Cortex of kidney (tissue), 1 donor: ENCODE measurements at places on chromosomes 1 and 21.

DNA sequence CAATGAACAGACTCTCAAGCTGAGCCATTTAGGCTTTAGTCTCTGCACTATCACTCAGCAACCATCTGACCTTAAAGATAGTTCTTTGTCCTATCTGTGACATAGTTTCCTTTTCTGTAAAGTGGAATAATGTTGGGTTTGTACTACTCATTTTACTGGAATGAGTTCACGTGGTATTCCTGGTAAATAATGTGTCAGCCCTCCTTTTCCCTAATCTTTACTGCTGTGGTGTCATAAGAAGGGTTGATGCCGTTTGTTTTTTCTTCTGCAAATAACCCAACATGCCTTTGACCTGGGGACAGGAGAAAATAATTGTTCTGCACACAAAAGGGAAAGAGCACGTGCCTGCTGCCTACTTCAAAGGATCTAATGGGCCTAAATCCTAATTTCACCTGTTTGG, 297.8 kb downstream of the BRINP3 start:
- no peak for DNase-seq

DNA sequence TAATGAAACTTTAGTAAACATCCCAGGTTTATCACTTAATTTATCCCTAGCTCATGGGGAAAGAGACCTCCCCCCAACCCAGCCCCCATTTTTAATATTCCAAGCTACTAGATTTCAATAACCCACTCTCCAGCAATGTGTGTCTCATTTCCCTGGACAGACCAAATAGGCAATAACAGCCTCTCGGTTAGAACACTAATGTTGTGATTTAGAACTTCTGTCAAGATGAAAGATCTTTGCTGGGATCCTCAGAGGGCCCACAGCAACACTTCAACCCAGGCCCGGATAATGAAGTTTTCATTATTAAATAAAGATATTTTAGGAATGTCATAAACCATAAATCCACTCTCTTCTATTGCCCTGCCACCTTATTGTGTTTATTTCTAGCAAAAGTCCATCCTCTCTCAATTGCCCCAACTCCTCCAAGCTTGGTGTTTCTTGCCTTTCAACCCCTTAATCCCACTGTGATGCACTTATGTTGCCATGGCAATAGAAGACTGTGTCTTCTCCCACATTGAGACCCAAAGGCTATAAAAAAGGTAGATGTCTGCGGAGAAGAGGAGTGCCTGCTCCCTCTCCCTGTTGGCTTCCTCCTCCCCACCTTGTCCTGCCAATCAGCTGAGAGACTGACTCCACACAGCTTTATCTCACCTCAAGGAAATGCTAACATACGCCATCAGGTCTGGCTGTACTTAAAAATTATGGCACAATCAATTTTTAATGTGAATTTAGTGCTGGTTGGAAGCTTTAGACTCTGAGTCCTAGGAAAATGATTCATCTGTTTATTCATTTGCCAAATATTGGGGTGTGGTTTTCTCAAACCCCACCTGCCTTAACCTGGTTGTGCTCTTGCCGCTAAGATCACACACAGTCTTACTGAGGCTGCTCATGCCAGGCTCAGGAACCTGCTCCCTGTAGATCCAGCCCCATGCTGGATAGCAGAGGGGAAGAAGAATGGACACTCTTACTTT, 258.3 kb upstream of the CAMK1G start:
- no peak for DNase-seq

DNA sequence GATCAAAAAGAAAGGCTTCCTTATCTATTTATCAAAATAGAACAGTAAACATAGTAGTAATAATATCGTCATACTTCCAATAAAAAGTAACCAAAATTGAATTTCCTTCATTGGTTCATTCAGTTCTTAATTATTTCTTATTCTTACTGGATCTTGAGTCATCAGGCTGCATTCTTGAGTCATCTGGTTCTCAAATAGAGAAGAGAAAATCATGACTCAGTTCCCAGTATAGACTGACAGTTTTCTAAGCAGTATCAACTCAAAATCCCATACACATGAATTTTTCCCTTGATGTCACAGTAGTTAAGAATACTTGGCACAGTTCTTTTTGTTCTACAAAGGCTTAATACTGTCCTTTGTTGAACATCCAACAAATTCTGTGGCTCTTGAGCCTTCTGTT, 626.9 kb upstream of the ADGRL4 start:
- DNase-seq: no peak

GRCh38 chr1:30523055-30524020, 200.0 kb downstream of the MATN1 start:
- no peak for DNase-seq

GRCh38 chr1:206700445-206701036, 15.8 kb downstream of the MAPKAPK2 start:
- no peak for DNase-seq

DNA sequence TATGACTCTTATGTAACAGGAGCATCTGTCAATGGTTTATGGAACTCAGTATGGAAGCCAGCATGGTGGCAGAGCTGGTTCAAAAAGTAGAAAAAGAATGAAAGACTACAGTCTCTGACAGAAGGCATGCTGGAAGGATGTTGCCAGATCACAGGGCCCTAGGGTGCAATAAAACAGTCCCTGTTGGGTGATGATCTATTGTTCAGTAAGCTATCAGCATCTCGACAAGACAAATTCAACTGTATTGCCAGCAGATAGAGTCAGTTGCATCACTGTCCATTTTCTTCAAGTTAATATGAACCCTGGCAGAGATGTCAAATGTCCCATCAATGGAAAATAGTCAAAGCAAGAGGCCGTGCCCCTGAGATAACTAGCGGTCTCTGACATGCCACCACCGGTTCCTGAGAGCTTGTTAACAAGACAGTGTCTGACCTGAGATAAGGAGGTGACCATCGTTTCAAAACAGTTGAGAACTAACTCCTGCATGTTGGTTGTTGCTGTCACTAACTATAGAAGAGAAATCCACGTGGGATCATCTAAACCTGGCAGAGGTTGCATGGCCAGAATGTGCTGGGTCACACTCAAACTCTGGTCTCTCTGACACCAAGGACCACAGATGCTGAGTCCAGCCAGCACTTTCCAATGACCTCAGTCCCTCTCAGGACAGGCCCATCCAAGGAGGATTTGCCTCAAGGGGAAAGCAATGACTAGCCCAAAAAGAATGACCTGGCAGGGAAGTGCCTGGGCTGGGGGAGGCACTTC, 125.9 kb downstream of the RIPK4 start:
- no peak for DNase-seq

DNA sequence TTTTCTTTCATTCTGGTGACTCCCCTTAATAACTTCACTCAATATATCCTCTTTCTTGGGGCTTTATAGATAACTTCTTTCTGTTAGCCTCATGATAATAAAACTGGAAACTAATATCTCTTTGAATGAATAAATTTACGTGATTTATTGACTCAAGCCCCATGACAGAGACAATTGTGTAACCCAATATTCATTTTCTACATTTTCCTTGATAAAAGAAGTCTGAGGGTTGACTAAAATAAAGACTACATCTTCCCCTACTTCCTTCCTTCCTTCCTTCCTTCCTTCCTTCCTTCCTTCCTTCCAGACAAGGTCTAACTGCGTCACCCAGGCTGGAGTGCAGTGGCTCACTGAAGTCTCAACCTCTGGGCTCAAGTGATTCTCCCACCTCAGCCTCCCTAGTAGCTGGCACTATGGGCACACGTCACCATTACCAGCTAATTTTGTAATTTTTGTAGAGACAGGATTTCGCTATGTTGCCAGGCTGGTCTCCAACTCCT, 85.1 kb downstream of the CYYR1 start:
- DNase-seq: no peak

- DNase-seq: no peak
Observed at GRCh38 chr1:155075535-155075934, 3.1 kb upstream of the EFNA3 start.

GRCh38 chr21:36349315-36349714, 29.3 kb downstream of the MORC3 start:
- DNase-seq: no peak

DNA sequence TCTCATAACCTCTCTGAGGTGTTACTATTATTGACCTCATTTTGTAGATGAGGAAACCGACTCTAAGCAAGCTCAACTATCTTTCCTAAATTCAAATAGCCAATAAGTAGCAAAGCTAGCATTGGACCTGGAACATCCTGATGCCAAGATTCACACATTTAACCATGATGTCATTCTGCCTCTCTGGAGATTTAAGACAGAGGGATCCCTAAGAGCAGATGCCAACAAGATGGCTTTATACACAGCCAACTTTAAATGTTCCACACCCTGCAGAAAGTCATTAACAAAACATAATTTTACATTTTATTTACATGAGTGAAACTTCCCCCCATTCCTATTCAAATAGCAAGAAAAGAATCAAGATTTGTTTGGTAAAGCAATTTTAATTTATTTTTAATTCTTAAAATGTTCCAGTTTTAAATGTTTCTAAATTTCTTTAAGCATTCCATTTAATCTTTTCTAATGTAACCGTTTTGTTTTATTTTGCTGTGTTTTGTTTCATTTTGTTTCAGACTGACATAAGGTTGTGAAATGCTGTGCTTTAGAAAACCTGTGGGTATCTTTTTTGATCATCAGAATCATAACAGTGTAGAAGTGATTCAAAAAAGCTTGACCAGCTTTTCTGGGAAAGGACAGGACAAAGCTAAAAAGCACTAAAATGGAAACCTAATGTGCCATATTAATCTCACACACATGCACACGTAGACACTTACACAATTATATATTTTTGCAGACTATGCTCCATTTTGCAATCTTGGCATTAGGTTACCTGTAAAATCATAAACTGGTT, 7.6 kb upstream of the VAV3 start:
- no peak for DNase-seq

- no peak for DNase-seq
Observed at GRCh38 chr1:62746086-62746808, 37.7 kb upstream of the ATG4C start.

- DNase-seq: no peak
Observed at GRCh38 chr1:228990906-228991569, 255.8 kb downstream of the RHOU start.
